SK-N-SH (cell line): ENCODE measurements at places on chromosomes 16 and 17.
A peak's percentile ranks its signal among the peaks of the same experiment; 100 is the strongest.

DNA sequence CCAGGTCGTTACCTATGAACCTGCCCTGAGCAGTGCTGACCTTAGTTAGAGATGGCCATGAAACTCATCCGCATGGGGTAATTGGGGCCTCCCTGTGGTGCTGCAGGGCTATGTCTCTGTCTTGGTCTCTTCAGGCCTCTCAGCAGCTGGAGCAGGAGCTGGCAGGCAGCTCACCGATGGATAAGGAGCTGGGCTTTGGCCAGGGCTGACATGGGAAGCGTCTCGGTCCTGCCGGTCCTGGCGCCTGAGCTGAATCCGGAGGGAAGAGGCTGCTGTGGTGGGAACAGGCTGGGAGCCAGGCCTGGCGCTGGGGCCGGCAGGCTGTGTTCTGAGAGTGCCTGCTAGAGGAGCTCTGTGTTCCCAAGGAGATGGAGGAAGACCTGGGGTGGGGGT lies 10.1 kb downstream of the IL32 start:
- DNase-seq: no peak

DNA sequence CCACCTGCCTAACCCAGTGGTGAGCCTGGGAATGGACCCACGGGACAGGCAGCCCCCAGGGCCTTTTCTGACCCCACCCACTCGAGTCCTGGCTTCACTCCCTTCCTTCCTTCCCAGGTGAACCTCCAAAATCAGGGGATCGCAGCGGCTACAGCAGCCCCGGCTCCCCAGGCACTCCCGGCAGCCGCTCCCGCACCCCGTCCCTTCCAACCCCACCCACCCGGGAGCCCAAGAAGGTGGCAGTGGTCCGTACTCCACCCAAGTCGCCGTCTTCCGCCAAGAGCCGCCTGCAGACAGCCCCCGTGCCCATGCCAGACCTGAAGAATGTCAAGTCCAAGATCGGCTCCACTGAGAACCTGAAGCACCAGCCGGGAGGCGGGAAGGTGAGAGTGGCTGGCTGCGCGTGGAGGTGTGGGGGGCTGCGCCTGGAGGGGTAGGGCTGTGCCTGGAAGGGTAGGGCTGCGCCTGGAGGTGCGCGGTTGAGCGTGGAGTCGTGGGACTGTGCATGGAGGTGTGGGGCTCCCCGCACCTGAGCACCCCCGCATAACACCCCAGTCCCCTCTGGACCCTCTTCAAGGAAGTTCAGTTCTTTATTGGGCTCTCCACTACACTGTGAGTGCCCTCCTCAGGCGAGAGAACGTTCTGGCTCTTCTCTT lies 2.6 kb upstream of the STH start:
- no peak for DNase-seq

- no peak for DNase-seq
Measured at GRCh38 chr17:14341866-14342265, 41.0 kb downstream of the HS3ST3B1 start.

GRCh38 chr17:36481829-36482228 lies 4.7 kb upstream of the ZNHIT3 start:
- DNase-seq: no peak

GRCh38 chr16:15915555-15916081 lies 27.2 kb upstream of the CEP20 start:
- DNase-seq: no peak

GRCh38 chr17:50467855-50468303 lies 801 bp downstream of the CHAD start:
- no peak for DNase-seq

DNA sequence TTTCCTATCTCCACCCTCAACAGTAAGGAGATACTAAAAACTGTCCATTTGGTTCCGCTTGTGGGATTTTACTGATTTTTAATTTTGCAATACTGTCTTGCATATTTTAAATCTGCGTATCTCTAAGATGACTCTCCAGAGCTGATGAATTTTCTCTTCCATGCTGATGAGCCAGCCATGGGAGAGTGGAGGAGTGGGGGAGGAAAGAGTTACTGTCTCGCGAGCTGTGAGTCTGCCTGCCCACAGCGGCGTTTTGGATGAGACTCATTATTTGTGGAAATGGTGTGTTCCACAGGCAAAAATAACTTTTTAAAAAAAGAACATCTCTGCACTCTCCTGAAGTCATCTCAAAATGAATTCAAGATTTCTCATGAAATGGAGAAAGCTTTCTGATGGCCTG lies 34.6 kb upstream of the MYOCD start:
- no peak for DNase-seq

DNA sequence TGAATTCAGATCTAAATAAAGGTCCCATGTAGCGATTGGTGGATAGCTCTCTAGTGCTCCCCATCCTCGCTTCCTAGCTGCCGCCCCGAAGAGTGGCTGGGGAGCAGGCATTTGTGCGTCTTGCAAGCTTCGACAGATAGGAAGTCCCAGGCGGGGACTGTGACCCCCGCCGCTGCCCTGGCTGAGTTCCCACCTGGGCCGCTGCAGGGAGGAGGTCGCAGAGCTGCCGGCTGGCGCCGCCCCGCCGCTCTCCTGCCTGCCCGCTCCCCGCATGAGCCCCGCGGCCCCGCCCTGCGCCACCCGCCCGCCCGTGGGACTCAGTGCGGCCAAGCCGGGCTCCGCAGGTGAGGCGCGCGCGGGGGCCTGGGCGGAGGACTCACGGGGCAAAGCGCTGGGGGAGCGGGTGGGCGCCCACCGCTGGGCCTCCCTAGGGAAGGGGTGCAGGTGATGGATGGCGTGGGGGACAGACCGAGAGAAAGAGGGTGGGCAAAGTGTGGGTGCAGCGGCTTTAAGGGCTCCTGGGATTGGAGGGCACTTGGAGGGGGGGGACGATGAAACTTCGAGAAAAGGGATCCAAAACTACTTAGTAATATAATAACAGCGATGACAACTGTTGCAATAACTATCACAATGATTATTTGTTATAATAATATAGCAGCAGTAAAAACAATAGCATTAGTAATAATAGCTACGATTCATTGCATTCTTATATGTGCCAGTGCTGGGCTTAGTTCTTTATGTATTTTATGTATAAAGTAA lies at the start of gene OTOA:
Gene OTOA, plus strand, starts transcription at position 80 of the 759 bp plus-strand sequence. CDS start 14,547 bp downstream, outside the sequence.
- DNase-seq: peak; percentile 74

- DNase-seq: no peak
Measured at GRCh38 chr16:83115491-83116232, 488.9 kb downstream of the CDH13 start.

DNA sequence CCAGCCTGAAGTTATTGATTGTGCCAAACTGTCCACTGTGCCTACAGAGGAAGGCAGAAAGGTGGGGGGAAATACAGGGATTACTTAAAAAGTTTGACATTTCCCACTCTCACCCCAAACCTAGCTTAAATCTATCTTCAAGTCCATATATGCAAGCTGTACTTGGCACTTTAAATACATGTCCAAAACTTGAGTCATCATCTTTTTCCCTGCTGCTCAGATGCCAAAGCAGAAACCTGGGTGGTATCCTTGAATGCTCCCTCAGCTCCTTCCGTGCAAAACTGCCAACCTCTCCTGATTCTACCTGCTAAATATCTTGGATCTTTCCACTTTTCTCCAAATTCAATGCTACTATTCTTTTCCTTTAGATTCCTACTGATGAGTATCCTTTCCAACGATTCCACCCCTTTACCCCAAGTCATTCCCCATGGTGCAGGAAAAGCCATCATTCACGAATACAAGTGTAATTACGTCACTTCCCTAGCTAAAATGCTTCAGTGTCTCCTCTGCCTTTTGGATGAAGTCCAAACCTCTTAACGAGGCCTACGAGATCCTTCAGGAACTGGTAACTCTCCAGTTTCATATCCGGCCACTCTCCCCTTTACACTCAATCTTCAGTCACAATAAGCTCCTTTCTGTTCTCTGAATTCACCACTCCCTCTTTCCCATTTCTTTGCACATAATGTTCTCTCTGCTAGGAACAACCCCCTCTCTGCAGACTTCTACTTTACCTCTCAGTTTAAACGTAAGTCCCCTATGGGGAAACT lies 9.3 kb downstream of the BECN1 start:
- no peak for DNase-seq

DNA sequence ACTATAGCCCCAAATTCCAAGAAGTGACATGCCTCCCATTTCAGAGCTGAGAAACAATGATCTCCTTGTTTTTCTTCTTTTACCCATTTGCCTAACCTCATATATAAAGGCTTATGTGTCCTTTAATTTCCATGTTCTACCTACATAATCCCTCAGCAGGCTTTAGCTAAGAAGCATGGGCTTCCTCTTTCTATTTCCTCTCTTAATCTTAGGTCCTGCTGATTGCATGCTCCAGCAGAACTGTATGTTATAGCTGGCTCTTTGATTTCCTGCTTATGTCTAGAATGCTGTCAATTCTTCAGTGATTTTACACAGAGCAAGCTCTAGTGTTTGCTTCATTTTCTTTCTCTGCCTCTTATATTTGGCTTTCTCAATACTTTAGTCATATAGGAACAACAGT lies 151.7 kb upstream of the COX10 start:
- DNase-seq: no peak

DNA sequence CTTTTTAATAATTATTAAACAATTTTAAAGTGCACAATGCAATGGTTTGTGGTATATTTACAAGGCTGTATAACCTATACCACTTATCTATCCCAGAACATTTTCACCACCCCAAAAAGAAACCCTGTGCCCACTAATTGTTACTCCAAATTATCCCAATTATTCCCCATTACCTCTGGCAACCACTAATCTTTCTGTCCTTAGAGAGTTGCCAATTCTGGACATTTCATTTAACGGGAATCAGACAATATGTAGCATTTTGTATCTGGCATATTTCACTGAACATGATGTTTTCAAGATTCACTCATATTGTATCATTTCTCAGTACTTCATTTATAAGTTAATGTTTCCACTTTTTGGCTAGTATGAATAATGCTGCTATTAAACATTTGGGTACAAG lies 103.1 kb upstream of the NACA2 start:
- no peak for DNase-seq
